ENCODE measurements at places on chromosomes 7 and 10.

GRCh38 chr7:134891262-134891695 lies 95.0 kb upstream of the AGBL3 start:
- peak; percentile 93 for DNase-seq

DNA sequence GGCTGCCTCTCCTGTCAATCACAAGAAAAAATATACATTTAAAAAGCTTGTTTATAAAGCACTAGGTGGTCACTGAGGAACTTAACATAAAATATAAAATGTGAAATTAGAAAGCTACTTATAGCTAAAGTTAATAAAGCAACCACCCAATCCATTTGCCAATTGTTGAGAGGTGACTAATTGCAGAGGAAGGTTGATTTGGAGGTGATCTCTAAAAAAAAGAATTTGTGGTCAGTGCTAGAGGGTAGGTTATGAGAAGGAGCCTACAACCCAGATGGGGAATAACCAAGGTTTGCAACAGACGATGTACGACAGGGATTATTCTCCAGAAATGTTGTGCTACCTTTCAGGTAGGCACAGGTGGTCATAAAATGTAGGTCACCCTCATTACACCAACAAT lies 444.2 kb upstream of the C7orf33 start:
- no peak for DNase-seq

- no peak for DNase-seq
Measured at GRCh38 chr10:24981161-24981710, 28.8 kb upstream of the PRTFDC1 start.

GRCh38 chr10:82056391-82056790 lies 181.4 kb downstream of the NRG3 start:
- DNase-seq: no peak

DNA sequence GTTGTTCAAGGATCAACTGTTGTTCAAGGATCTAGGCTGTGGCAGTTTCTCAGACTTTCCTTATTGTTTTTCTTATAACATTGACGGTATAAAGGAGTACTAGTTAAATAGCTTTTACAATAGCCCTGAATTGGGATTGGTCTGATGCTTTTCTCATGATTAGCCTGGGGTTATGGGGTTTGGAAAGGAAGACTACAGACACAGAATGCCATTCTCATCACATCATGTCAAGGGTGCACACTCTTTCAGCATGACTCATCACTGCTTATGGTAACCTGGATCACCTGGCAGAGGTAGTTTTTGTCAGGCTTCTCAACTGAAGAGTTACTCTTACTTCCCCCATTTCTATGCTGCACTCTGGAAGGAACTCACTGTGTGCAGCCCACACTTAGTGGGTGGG lies 194.2 kb upstream of the NPSR1 start:
- DNase-seq: peak; percentile 47

- DNase-seq: no peak
Measured at GRCh38 chr10:27637601-27638000, 108.0 kb downstream of the MKX start.

DNA sequence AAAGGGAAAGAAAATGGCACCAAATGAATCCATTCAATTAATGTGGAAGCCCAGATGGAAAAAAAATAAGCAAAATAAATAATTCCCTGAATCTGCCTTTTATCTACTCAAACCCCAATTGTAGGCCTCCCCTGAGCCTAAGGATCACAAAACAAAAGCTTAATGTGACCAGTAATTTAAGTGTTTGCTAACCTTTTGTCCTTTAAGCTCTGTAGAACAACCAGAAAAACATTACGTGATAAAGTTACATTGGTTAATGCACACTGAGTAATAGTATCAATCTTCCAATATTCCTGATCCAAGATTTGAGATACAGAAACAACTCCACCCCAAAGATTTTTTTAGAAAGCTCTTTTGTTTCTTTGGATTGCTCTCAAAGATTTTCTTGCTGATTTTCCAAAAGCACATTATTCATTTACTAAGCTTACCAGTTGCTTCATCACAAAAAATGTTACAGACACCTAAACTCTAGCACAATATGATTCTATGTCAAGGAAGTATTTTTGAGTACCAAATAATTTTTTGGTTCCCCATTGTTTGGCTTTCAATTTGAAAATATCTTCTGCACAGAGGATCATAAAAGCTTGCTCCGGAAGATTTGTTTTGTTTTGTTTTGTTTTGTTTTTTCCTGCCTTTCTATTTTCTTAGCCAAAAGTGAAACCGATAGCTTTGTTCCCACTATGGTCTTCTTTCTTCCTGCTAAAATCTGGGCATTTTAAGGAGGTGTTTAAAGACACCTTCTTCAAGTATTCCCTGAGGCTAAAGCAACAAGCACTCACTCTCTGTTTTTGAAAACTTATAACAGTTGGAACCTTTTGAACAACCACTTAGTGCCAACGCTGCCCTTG lies 54.2 kb downstream of the TRIL start:
- peak; percentile 31 for DNase-seq

DNA sequence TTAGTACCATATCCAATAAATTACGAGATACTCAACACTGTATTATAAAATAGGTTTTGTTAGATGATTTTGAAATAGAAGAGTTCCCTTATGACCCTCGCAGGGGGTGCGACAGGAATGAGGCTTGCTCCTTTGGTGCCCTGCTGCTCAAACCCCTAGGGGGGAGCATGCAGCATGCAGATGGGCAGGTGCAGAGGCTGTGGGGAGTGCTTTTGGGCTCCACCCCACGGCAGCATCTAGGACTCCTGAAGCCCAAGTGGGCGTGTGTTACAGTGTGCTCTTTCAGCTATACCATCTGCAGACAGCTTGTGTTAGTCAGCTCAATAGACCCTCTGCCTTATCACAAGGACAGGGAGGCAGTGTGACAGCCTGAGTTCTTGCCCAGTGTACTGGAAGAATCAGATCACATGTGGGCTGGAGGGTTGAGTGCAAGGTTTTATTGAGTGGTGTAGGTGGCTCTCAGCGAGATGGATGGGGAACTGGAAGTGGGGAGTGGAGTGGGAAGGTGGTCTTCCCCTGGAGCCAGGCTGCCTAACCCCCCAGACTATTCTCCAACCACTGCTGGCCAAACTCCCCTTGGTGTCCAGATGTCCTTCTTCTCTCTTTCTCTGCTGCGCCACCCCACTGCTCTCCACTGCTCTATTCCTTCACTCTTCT lies 3.1 kb upstream of the MRC1 start:
- no peak for DNase-seq

DNA sequence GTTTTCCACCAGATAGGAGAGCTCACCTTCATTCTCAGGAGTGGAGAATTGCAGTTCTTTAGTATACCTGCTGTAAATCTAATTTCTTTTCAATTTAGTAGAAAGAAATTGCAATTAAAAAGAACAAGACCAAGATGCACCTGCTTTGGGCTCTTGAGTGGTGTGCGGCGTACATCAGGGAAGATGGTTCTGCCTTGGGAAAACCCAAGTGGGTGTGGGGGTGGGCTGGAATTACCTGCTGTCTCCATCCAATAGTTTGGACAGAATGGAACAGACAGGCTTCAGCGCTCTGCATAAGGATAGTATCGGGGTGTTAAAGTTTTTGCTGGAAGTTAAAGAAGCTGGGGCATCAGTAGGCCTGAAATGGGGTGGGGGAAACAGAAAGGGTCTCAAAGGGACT lies 7.2 kb upstream of the ADCY1 start:
- DNase-seq: no peak

DNA sequence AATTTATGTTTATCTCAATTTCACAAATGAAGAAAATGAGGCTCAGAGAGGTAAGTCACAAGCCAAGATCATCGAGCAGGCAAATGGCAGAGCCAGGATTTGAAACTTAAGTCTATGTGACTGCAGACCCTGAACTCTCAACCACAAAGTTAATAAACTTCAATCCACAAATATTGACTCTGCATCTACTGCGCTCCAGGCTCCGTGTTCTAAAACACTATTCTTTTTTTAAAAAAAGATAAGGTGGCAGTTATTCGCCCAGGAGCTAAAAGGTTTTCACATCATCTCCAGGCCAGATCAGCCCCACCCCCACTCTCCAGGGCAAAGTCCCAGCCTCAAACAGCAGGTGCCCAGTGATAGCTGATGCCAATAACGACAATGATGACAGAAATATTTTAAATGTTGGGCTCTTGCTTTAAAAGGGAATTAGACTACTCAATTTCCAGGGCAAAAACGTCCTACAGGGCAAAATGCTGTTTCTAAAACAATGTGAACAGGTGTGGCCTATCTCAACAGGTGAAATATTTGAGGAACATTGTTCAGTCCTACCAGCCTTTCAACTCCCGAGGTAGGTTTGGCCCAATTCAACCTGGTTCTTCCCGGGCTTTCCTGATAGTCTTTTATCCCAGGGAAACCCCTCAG lies 85.2 kb downstream of the SORBS1 start:
- DNase-seq: no peak

GRCh38 chr7:43569424-43569823 lies 13.5 kb upstream of the STK17A start:
- peak; percentile 80 for DNase-seq

DNA sequence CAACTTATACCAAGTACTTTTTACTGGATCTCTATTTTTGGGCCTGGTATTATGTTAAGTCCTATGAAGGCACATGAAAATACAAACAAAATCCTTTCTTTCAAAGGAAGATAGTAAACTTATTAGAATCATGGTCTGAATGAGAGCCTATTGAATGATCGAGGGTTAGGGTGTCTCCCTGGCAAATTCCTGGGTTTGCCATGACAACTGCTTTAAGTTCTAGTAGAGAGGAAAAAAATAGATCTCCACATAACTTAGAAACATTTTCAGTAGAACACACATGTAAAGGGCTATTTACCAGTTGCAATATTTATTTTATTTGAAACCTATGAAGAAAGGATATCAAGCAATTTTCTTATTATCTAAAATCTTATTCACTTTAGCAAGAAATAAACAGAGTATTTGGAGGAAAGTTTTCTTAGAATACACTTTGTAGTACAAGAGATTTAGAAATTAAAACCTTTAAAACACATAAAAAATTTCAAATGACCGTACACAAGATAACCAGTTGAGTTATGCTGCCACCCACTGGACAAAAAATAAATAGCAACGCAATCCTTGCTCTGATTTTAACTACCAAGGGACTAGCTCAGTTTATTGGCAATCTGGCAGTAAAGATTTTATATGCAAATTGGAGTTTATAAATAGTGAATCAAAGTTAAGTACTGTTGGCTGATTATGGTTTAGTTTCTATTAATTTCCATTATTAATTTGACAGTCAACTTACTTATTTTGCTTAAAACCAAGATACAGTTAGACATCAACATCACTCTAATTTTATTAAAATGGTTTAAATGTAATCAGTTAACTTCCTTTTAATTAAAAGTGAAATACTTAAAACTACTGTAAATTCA lies 33.9 kb downstream of the CACUL1 start:
- DNase-seq: peak; percentile 56

- no peak for DNase-seq
Measured at GRCh38 chr7:115043605-115044004, 121.7 kb downstream of the MDFIC start.

- DNase-seq: no peak
Measured at GRCh38 chr7:159057647-159058046, 87.0 kb downstream of the VIPR2 start.

DNA sequence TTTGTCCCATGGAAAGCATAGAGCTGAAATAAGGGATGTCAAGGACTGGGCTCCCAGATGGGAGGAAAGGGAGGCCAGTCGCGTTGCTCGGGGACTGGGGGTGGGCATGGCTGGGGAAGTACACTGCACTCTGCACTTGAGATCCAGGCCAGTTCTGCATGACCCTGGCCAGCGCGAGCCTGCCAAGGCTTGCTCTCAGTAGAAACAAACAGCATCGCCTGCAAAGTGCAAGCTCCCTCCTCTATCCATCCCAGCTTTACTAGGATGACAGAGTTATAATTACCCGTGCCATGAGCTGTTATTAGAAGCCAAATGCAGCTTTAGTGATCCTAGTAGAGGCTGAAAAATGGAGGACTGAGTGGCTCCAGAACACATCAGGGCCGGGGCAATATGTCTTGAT lies 43.9 kb upstream of the PDCD4 start:
- DNase-seq: no peak

- no peak for DNase-seq
Measured at GRCh38 chr10:52410916-52411315, 96.8 kb downstream of the DKK1 start.

- DNase-seq: peak; percentile 86
Measured at GRCh38 chr10:34723750-34724149, 91.3 kb downstream of the PARD3 start.

DNA sequence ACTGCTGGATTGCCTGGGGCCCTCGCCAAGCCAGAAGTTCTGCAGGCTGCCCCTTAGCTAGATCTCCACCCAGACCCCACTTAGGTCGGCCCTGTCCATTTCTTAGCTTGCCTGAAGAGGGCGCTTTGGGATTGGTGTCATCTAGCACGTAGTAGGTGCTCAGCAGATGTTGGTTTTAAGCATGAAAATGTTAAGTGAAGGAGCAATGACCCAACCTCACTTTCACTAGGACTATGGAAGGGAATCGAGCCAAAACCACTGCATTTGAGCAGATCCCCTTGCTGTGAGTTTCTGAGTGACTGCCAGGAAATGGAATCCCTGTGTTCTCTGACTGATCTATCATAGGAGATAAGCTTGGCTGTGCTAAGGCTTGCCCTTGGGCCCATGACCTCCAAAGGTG lies 131.7 kb upstream of the EEPD1 start:
- DNase-seq: peak; percentile 10

- peak; percentile 49 for DNase-seq
Measured at GRCh38 chr7:6106140-6106904, 75.1 kb downstream of the ANKRD61 start.

DNA sequence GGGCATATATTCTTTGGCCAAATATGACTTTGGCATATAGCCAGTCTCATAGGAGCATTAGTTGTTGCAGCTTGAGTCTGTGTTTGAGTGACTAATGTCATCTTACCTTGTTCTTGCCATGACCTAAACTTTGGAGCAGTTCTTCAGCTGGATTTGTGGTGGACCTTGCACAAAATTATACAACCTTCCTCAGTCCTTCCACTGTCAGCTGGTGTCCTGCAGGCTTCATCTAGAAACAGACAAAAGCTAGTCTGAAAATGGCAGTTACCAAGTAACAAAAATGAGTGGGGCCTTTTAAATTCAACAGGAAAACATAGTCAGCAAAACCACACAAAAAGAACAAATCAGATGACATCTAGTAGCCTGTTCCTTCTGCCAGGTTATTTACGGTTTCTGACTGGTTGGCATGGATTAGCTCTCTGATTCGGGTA lies 59.5 kb upstream of the HECTD2 start:
- DNase-seq: peak; percentile 26

- DNase-seq: no peak
Measured at GRCh38 chr10:35417795-35418194, 81.5 kb downstream of the CCNY start.

Measured in GM23248 (cell line).